ENCODE measurements at places on chromosomes 11 and 22. TPM values are rescaled to one million over a fixed set of nuclear protein-coding genes. Genes with fewer than 3 reads are reported as not detected.

NCAM1 gene
- 27.7 TPM for total RNA-seq

SLC25A45 gene
- total RNA-seq, result 0.23 TPM

OTOG gene
- not detected for total RNA-seq

OR52B2 gene
- not detected for total RNA-seq

SLC22A12 gene
- not detected for total RNA-seq

APOL5 gene
- total RNA-seq, result 0.69 TPM

CPSF7 gene
- 16.6 TPM for total RNA-seq

ZBTB3 gene
- 9.2 TPM for total RNA-seq

ASPHD2 gene
- total RNA-seq, result 3.9 TPM

CEP126 gene
- 0.92 TPM for total RNA-seq

HBG1 gene
- not detected for total RNA-seq

FGF4 gene
- not detected for total RNA-seq

PDGFD gene
- total RNA-seq, result not detected

FAT3 gene
- 1.1 TPM for total RNA-seq

PGR gene
- total RNA-seq, result not detected

SYT13 gene
- 0.91 TPM for total RNA-seq

OR8G1 gene
- not detected for total RNA-seq

TUBA8 gene
- not detected for total RNA-seq

PSMA1 gene
- 309 TPM for total RNA-seq

JHY gene
- 2.2 TPM for total RNA-seq

GP1BB gene
- 6.2 TPM for total RNA-seq

Measured in Daoy (cell line).